LNCaP clone FGC (cell line): ENCODE measurements at places on chromosomes 6 and 20.
A peak's percentile ranks its signal among the peaks of the same experiment; 100 is the strongest.

GRCh38 chr6:21001736-21002135 is 467.5 kb downstream of the CDKAL1 start:
- DNase-seq, result no peak

- DNase-seq, result no peak
These were observed 128.2 kb upstream of the LAMA2 start for GRCh38 chr6:128754658-128755256.

GRCh38 chr20:5696011-5696559 is 54.1 kb upstream of the SHLD1 start:
- DNase-seq, result peak; percentile 92

DNA sequence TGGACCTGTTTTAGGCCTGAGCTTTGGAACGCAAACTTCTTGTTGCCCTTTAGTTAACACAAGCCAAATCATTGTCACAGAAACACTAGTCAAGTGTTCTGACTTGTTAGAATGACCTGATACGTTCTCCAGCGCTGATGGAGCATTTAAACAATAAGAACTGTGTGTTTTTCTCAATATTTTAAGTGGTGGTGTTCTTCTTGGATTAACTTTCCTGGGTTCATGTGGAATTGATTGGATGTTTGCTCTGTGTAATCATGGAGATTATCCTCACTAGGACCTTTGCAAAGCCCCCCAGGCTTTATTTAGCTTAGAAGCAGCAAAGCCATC is 1.6 kb downstream of the LRRC1 start:
- no peak for DNase-seq

DNA sequence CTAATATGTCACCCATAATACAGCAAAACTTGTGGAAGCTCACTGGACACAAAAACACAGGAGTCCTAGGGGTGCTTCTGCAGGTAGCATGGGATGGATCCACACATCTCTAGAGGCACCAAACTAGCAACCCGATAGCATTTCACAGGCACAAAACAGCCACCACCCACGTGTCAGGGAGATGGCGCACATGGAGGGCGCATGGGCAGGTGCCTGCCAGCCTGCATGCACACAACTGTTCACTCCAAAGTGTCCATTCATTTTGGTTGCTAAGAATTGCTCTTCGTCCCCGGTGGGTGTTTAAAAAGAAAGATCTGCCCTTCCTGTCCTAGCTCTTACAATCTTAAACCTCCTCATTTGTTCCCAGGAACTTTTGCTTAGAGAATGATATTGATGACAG is 171.3 kb downstream of the SYNDIG1 start:
- DNase-seq, result no peak
